ENCODE measurements at places on chromosomes 1 and 21. TPM values are rescaled to one million over a fixed set of nuclear protein-coding genes. Genes with fewer than 3 reads are reported as not detected.

The LHX8 gene
- not detected for total RNA-seq

The CPLANE2 gene
- 16.5 TPM for total RNA-seq

The CSMD2 gene
- total RNA-seq, result 0.38 TPM

The SPRR2E gene
- not detected for total RNA-seq

The MIER1 gene
- 31.8 TPM for total RNA-seq

The HCRTR1 gene
- not detected for total RNA-seq

The HPCA gene
- 1.1 TPM for total RNA-seq

The PTGER3 gene
- 3.1 TPM for total RNA-seq

The OR14A2 gene
- not detected for total RNA-seq

The BRINP2 gene
- 0.41 TPM for total RNA-seq

The CNR2 gene
- total RNA-seq, result not detected

The KLHL17 gene
- total RNA-seq, result 47.5 TPM

The KCNK1 gene
- 9.7 TPM for total RNA-seq

The ZBTB8B gene
- total RNA-seq, result 4.7 TPM

The PRAMEF10 gene
- not detected for total RNA-seq

The MARK1 gene
- total RNA-seq, result 10.8 TPM

The TFF3 gene
- 40.1 TPM for total RNA-seq

The CLCA1 gene
- not detected for total RNA-seq

The MRPS21 gene
- total RNA-seq, result 68.4 TPM

The LAMC2 gene
- 4.5 TPM for total RNA-seq

The SLC6A17 gene
- total RNA-seq, result 0.11 TPM

The FABP3 gene
- total RNA-seq, result 0.73 TPM

The MXRA8 gene
- total RNA-seq, result 24.3 TPM

The FAAH gene
- 38.6 TPM for total RNA-seq

The FOXD3 gene
- total RNA-seq, result not detected

The CAMK2N1 gene
- 69.2 TPM for total RNA-seq

The PTPN7 gene
- not detected for total RNA-seq

The ZNF593OS gene
- total RNA-seq, result not detected

The RAB7B gene
- total RNA-seq, result 0.13 TPM

The TMEM53 gene
- total RNA-seq, result 13.9 TPM

The MX2 gene
- total RNA-seq, result 0.69 TPM

The OTUD3 gene
- 19.0 TPM for total RNA-seq

The SLC35F3 gene
- total RNA-seq, result 0.71 TPM

The RCSD1 gene
- 0.22 TPM for total RNA-seq

The PTGFR gene
- total RNA-seq, result not detected

The BEND5 gene
- total RNA-seq, result 23.9 TPM

The EIF3I gene
- total RNA-seq, result 143 TPM

The C1orf185 gene
- not detected for total RNA-seq
